ENCODE measurements at places on chromosomes 7 and 10.

GRCh38 chr10:96417441-96417840 is 58.6 kb upstream of the OPALIN start:
- no peak for DNase-seq

- DNase-seq = no peak
Measured at GRCh38 chr7:148587076-148587475, 3.5 kb upstream of the C7orf33 start.

GRCh38 chr10:6044060-6044459 is 18.1 kb downstream of the IL2RA start:
- no peak for DNase-seq

DNA sequence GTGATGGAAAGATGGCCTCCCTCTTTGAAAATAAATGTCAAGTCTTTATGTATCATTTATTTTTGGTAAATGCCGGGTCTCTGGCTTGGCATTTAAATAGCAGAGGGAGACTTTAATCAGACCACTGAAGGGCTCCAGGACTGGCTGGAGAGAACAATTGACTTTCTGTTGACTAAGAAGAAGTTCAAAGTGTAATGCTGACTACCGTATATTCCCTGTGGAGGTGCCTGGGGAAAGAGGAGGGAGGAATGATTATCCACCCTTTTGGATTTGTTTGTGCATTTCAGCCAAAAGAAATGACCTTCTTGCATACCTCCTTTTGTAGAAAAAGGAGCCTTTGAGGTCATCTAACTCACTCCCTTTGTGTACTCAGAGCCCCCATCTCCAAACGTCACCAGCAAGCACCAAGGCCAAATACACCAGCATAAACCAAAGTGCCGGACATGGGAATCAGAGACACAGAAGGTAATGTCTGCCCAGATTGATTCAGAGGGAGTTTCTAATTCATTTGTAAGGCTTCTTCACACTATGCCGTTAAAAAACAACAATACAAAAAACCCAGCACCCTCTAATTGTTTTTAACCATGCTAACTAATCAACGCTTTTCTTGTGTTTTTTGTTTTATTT is 75.2 kb downstream of the PRLHR start:
- no peak for DNase-seq

DNA sequence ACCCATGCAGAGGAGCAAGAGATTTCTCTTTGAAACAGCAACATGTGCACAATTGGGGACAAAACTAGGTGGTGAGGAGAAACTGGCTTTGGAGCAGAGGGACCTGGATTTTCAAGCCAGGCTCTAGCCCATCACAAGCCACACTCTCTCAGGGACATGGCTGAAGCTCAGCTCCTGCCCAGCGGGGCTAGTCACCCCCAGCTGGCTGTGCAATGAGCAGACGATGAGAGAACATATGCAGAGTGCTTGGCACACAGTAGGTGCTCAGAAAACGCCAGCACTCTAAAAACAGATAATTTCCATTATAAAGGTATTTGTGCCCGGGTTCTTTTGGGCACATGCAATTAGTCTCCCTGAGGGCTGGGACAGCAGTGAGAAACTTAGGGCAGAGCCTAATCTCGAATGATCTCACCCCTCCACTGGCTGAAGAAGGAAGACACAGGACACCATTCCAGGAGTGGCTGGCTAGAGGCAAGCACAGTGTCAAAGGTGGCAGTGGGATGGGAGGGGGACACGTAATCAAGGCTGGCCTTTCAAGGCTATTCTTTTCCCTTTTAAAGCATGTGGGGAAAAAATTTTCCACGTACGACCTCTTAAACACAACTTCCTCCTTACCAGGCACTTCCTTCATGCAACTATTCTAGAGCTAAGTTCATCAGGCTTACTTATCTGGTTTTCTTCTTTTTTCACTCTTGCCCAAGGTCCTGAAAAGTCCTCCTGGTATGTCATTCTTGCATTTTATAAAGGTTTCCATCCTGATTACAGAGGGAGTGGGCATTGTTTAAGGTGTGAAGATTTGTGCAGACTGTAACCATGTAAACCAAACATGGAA is 15.1 kb downstream of the FAM53B start:
- DNase-seq = no peak
